Purkinje cell (primary cell): ENCODE measurements at places on chromosomes 5 and 9. TPM values are rescaled to one million over a fixed set of nuclear protein-coding genes. Genes with fewer than 3 reads are reported as not detected.

The IL3 gene
- polyA plus RNA-seq = not detected in 2 replicates

The ABCA2 gene
- 0.60 and 0.74 TPM in 2 replicates for polyA plus RNA-seq

The GABRA6 gene
- 21.2 and 21.4 TPM in 2 replicates for polyA plus RNA-seq

The ECM2 gene
- 9.1 and 10.2 TPM in 2 replicates for polyA plus RNA-seq

The ADRA1B gene
- polyA plus RNA-seq = not detected in 2 replicates

The RPS14 gene
- 798 and 834 TPM in 2 replicates for polyA plus RNA-seq

The AK3 gene
- 25.7 and 35.6 TPM in 2 replicates for polyA plus RNA-seq

The WNK2 gene
- 8.7 and 17.7 TPM in 2 replicates for polyA plus RNA-seq

The PIP5KL1 gene
- not detected in 2 replicates for polyA plus RNA-seq

The HACD4 gene
- polyA plus RNA-seq = 0.16 and 0.38 TPM in 2 replicates

The CACNA1B gene
- polyA plus RNA-seq = 0.41 and 1.9 TPM in 2 replicates

The QRFP gene
- polyA plus RNA-seq = not detected in 2 replicates
